ENCODE measurements at places on chromosomes 12 and 14. TPM values are rescaled to one million over a fixed set of nuclear protein-coding genes. Genes with fewer than 3 reads are reported as not detected.

GRCh38 chr12:53530920-53531319, 23.6 kb upstream of the NPFF start:
- DNase-seq = no peak

GRCh38 chr14:37021390-37021789, 151.0 kb downstream of the SLC25A21 start:
- DNase-seq = no peak

DNA sequence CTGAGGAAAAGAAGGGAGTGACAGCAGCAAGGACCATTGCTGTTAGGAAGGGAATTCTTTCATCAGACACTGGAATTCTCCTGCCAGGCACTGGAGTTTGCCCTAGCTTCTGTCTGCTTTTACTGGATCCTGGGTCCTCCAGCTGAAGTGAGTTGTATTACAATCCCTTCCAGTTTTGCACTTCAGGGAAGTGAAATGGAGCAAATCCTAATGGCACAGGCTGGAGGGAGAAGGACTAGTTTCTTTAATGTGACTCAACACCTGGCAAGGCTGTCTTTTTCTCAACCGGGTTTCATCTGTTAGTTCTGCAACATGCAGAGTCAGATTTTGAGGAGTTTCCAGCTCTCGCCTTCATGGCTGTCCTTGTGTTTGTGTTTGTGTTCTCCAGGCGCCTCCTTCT, 45.8 kb downstream of the ETV6 start:
- no peak for DNase-seq

GRCh38 chr14:49641697-49642129, 6.7 kb upstream of the DNAAF2 start:
- peak; percentile 52 for DNase-seq

DNA sequence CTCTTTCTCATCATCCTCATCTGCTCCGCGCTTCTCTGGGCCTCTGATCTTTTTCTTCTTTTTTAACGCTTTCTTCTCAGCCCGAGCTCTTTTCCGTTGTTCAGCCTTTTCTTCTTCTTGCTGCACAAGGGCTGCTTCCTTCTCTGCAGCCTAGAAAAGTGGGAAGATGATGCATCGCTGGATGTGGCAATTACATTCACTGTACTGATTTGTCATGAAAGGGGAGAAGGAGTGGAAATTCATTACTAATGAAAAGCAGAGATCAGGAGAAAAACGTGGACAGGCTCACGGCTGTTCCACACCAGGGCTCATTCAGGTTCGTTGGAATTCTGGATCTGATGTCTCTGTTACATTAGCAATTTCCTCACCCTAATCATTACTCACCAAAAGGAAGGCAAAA, 15.1 kb downstream of the FICD start:
- DNase-seq = peak; percentile 34

GRCh38 chr14:99258341-99258861, 13.6 kb downstream of the BCL11B start:
- peak; percentile 66 for DNase-seq

- no peak for DNase-seq
These were observed 452 bp downstream of the INHBE start for GRCh38 chr12:57455374-57456144.

GRCh38 chr12:109943811-109944210, 43.7 kb downstream of the TCHP start:
- DNase-seq = no peak

DNA sequence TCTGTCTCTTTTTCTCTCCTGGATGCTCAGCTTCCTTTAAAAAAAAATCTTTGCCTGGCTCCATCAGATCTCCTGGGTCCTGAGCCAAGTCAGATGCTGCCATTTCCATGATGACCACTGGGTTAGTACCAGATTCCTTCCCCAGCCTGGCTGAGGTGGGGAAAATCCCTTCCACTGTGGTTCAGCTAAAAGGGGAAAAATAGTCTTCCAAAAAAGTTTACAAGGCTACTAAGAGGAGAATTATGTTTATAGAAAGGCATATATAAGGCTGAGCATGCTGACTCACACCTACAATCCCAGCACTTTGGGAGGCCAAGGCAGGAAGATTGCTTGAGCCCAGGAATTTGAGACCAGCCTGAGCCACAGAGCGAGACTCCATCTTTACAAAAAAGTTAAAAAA, 28.4 kb upstream of the GAS2L3 start:
- DNase-seq = no peak

RBP5 gene
- total RNA-seq = not detected

RPS6KL1 gene
- total RNA-seq = 9.6 TPM

KRT83 gene
- total RNA-seq = not detected

ACOT6 gene
- total RNA-seq = not detected

STRN3 gene
- total RNA-seq = 21.4 TPM

All from activated CD4-positive, alpha-beta T cell treated with anti-CD3 and anti-CD28 coated beads, Interleukin-2, amount 10 ng/mL, durations not matched to agents 24 days and 14 days (primary cell).